Kidney epithelial cell (primary cell): ENCODE measurements at places on chromosomes 5 and 9. TPM values are rescaled to one million over a fixed set of nuclear protein-coding genes. Genes with fewer than 3 reads are reported as not detected.

- DNase-seq = no peak
Observed at GRCh38 chr5:82160948-82161347, 117.2 kb downstream of the RPS23 start.

DNA sequence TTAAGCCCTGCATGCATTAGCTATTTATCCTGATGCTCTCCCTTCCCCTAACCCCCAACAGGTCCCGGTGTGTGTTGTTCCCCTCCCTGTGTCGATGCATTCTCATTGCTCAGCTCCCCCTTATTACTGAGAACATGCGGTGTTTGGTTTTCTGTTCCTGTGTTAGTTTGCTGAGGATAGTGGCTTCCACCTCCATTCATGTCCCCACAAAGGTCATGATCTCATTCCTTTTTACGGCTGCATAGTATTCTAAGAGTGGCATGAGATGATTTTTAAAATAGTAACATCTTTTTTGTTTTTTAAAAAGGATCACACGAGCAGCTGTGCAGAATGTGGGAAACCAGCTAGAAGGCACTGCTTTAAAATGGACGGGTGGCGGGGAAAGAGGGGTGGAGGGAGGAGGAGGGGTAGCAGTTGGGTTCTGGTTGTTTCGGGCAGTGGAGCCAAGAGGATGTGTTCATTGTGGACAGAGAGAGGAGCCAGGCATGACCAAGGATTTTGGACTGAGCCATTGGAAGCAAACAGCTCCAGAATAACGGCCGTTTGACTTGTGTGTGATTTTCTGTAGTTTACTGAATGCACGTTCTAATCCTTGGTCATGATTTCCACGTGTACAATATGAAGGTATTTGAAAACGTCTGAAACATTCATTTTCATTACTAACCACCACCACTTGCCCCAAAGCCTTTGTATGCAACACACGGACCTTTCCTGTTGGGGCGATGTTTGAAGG, 1.7 kb upstream of the TENT4A start:
- DNase-seq = no peak

DNA sequence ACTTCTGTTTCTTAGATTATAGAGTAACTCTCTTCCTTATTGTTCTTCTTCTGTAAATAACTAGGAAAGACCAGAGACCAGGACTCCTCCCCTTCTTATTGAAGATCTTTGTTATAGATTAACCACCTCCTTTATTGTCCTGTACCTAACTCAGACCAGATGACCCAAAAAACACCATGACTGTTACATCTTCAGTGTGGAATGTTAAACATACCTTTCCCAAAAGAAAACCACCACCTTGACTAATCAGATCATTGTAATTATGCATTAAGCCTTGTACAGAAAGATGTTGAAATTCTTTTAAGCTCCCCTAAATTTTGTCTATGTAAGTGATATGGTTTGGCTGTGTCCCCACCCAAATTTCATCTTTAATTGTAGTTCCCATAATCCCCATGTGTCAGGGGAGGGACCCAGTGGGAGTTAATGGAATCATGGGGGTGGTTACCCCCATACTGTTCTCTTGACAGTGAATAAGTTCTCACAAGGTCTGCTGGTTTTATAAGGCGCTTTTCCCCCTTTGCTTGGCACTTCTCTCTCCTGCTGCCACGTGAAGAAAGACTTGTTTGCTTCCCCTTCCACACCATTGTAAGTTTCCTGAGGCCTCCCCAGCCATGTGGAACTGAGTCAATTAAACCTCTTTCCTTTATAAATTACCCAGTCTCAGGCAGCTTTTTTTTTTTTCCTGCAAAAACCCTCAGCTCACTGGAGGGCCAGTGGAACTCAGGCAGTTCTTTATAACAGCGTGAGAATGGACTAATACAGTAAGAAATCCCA, 26.3 kb downstream of the ARSB start:
- DNase-seq = peak; percentile 48

- DNase-seq = no peak
Observed at GRCh38 chr9:127202461-127203169, 62.0 kb upstream of the GARNL3 start.

GRCh38 chr9:90967145-90967538, 165.5 kb downstream of the SYK start:
- no peak for DNase-seq

DNA sequence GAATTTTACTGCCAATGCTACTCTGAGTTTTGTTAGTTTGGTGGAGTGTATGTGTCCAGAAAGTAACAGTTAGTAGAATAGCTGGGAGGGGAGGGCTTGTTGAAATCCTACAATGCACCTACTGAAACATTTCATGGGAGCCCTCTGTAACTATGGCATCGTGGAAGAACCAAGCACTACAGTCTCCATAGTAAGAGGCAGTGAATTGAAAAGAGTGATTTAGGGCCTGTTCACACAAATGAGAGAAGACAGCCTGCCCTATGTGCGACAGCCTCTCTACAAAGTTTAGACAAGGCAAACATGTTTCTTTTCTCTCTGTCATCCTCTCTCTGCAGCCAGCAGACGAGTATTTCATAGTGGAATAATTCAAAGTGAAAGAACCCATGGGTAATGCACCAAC, 676.6 kb downstream of the BRINP1 start:
- DNase-seq = no peak

ZNF618 gene
- total RNA-seq = 12.1 and 13.6 TPM in 2 replicates

GABRA1 gene
- not detected in 2 replicates for total RNA-seq
